CD4-positive, alpha-beta T cell treated with Interleukin-1 beta for 1 hour (primary cell): ENCODE measurements at places on chromosomes 5 and 9.

- no peak for DNase-seq
Observed at GRCh38 chr9:99075246-99075912, 29.5 kb upstream of the TGFBR1 start.

GRCh38 chr5:152102057-152102456 lies 177.4 kb upstream of the GLRA1 start:
- DNase-seq = no peak

- no peak for DNase-seq
Observed at GRCh38 chr9:136133191-136133958, 14.7 kb upstream of the TMEM250 start.

DNA sequence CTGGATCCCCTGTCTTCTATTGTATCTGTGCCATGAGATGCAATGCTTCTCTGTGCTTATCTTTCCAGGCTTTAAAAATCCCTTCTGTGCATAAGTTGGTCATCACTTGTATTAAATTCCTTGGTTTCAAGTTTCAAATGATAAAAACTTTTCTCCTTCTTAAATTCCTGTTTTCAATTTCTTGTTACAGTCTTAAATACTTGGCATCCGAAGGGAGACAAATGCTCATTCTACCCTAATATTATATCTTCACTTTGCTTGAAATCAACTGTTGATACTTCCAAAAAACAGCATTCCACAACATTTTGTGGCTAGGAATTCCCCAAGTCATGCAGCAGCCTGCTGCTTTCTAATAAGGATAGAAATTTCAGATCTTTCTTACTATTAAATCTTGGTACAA lies 413.2 kb upstream of the ACTBL2 start:
- DNase-seq = no peak

GRCh38 chr9:123291736-123292135 lies 23.4 kb upstream of the STRBP start:
- DNase-seq = no peak

DNA sequence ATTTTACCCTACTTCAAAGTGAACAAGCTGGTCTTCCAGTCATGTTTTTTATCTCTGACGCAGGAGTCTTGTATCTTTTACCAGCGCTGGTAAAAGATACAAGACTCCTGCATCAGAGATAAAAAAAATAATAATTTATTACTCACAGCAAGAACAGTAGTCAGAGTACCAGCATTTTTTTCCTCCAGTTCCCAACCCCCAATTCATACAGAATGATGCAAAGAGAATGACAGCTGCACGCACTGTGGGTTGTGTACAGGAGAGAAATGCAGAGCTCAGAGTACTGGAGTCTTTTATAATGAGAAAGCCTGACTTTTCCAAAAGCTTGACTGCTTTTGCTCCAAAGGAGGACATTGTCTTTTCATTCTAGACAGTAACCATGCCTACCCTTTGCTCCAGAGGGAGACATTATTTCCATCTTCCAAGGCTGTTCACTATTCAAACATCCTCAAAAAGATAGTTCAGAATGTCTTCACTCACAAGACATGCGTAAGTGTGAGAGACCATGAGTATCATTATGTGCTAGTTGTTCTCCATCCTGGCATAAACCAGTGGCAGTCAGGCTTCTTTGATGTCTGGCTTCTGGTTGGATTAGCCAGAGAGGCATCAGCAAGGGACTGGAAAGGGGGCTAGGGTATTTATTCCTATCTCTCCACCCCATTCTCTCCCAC lies 14.3 kb upstream of the RANBP6 start:
- DNase-seq = no peak

DNA sequence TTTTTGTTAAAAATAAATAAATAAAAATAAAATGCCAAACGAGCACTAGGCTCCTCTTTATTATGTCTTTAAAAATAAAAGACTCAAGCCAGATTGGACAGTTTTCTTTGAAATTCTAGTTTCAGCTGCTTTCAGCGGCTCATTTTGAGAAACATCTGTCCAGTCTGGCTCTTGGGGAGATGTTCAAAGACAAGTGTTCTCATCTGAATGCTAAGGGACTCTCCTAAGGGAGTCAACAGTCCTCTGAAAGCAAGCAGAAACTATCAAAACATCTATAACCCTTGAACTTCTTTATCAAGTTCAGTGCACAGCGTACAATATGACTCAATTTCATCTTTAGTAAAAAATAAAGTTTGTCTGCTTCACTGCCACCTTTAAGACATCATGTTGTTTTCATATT lies 886.2 kb upstream of the DMAC1 start:
- DNase-seq = no peak

DNA sequence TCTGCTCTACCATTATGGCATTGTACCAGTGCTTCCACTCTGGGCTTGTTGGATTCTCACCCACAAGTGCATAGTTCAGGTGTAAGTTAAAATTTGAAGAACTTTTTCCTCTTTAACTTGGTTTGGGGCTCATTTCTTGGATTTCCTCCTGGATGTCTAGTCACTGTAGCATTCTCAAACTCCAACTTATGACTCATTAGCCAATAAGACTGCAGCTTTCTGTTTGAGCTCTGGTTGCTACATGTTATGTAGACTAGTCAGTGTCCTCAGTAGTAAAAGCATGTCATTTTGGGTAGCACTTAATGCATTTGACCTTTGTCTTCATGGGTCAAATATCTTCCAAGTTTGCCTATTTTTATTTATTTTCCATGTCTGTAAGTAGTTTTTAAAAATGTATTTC lies 790.8 kb downstream of the BRINP1 start:
- DNase-seq = no peak

DNA sequence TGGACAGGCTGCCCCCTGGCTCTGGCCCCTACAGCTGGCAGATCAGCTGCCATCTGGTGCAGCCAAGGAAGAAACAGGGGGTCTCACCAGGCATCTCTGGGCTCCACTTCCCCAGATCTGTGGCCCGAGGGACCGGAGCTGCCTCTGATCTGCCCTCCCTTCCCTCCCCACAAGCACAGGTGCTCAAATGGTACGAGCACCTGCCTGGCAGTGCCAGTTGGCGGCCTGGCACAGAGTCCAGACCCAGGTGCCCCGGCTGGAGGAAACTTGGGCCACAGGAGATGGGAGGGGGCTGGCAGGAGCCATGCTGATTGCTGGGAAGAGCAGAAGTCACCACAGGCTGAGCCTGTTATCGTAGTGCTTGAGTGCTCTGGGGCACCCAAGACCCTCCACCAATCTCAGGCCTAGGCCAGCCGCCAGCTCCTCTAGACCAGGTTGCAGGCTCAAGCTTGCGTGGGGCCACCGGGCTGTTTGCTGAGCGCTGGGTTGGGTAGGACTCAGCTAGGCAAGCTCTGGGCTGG lies 5.0 kb upstream of the CAMK2A start:
- no peak for DNase-seq

DNA sequence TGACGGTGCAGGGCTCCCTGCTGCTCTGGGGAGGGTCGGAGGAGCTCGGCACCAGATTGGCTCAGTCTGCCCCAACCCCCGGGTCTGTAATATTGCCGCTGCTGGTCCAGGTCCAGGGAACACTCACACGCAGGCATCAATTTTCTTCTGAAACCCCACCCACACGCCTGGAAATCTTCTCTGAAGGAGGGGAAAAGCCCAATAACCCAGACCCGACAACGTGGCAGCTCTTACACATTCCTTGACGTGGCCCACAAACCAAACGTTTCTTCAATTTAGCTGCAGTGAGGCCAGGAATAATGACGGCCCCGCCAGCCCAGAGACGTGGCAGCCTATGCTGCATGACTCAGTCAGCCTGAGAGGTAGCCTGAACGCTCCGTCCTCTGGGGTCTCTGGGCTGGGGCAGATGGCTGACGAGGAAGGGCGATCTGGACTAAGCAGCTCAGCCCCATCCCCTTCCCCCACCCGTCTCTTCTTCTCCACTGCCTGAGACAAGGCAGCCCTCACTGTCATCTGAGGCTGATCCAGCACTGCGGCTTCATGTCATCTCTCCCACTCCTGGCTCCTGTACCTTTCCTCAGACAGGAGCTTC lies 9.9 kb upstream of the SPARC start:
- no peak for DNase-seq

DNA sequence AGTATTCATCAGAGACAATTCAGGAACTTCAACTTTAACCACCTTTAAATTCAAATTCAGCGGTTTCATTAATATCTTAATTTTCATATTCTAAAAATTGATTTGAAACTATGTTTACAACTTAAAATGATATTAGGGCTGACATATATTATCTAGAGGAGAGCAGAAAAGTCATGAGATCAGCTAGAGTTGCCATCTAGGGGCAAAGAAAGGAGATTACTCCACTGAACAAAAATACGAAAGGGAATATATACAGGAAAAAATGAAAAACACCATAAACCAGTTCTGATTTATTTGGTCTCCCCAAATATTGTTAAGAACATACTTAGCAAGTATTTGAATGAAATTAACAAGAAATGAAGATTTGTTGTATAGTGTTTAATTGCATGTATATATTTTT lies 946.3 kb downstream of the DTWD2 start:
- DNase-seq = no peak

DNA sequence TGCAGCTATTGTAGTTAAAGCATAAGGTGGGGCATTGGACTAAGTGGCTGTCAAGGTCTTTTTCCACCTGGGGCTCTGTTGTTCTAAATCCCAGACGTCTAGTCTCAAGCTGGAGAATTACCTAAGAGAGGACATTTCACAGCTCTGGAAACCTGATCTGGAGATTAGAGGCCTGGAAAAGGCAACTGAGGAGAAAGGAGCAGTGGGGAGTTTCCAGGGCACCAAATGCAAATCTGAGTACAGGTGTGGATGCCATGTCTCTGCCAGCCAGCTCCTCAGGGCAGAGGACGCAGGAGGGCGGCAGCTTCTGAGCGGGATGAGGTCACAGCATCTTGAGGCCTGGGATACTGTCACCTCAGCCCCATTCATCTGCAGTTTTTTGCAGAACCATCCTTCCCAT lies 65.2 kb downstream of the PPARGC1B start:
- no peak for DNase-seq

GRCh38 chr5:57841676-57842363 lies 359.2 kb upstream of the ACTBL2 start:
- no peak for DNase-seq

DNA sequence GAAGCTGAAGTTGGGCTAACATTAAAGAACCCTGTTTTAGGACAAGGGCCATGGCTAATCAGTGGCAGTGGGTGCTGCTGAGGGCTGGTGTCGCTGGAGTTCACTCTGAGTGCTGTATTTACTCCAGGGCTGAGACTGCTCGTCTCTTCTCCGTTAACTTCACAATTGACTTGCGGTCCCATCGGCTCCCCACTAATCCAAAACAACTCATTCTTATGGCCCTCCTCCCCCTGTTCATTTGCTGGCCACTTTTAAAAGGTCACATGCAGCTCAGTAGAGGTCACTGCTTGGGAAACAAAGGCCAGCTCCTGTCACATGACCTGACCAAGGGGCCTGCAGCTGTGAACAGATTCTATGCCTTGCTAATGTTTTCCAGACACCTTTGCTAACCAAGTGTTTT lies 38.4 kb downstream of the PTCH1 start:
- DNase-seq = no peak

DNA sequence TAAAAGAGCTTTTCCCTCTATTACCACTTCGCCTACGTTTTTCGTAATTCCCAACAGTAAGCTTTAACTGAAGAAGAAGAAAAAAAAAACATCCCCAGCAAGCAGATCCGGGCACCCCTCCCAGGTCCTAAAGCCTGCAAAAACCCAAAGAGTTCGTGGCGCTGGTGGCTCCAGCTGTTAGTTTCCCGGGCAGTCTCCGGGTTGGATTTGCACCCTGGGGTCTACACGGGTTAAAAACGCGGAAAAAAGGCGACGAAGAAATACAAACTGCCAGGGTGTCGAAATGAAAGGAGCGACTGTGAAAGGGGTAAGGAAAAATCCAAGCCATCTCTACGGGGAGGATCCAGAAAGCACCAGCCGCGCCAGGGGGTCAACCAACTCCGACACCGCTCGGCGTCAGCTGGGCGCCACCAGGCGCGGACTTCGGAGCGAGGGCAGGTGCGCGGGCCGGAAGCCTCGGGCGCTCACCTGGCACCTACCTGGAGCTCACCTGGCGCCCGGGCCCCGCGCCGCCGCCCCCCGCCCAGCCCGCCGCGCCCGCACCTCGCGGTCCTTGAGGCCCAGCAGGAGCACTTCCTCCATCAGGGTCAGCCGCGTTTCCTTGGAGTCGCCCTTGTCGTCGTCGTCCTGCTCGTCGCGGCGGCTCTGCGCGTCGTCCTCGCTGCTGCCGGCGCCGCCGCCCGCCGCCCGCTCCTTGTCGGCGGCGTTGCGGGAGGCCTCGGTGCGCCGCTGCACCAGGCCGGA lies 680 bp downstream of the GOLPH3 start:
- peak; percentile 44 for DNase-seq

- DNase-seq = no peak
Observed at GRCh38 chr5:172612771-172613170, 28.3 kb upstream of the NEURL1B start.

- peak; percentile 55 for DNase-seq
Observed at GRCh38 chr9:136769710-136770191, 5.4 kb upstream of the LCN15 start.

- DNase-seq = no peak
Observed at GRCh38 chr5:61229416-61229815, 67.1 kb upstream of the SMIM15 start.

- DNase-seq = no peak
Observed at GRCh38 chr5:97418462-97418861, 235.4 kb upstream of the RIOK2 start.

DNA sequence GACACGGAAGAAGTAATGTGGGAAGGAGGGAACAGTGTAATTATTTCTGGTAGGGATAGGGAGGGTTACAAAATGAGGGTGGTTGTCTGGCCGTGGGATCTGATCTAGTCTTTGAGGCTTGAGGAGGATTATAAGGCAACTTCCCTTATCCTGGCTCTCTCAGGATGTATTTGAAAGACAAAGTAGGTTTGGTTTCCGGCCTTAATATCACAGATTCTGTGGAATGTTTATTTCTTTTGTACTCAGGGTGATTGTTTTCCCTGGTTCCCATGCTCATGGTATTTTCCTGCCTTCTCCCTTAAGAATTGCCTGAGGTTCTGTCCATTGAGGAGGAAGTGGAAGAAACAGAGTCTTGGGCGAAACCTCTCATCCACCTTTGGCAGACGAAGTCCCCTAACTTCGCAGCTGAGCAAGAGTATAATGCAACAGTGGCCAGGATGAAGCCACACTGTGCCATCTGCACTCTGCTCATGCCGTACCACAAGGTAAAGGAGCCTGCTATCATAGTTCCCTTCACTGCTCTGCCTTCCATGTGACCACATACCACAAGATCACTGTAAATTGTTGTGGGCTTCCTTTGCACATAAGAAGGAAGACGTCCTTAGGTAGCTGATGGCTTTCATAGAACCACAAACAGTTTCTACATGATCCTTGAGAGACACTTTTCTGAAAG lies 253.8 kb downstream of the KDM4C start:
- no peak for DNase-seq

DNA sequence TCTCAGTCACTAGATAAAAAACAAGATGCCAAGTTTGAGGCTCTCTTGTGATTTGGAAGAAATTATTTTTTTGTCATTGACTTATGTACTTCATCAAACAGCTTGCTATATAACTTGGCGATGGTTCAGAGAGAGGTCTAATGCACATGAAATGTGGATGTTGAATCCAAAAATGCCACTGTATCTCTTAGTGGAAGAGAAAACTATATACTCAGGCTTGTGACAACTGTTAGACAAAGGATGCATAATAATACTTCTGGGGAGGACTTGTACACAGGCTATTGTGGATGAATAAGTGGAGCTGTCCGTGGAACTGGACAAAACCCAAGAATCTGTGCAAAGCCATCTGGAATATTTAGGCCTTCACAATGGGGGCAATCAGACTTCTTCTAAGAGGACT lies 162.9 kb upstream of the NMUR2 start:
- no peak for DNase-seq
